Upper lobe of left lung (tissue), 6 donors: ENCODE measurements at places on chromosomes 6 and 20. TPM values are rescaled to one million over a fixed set of nuclear protein-coding genes. Genes with fewer than 3 reads are reported as not detected.
A peak's percentile ranks its signal among the peaks of the same experiment; 100 is the strongest.

PSORS1C1 gene
- total RNA-seq, result 5.0 TPM

SYCP2L gene
- total RNA-seq, result 8.4 TPM

HAO1 gene
- total RNA-seq, result not detected

HTR1E gene
- total RNA-seq, result not detected

BPI gene
- total RNA-seq, result 6.3 TPM

ALDH5A1 gene
- total RNA-seq, result 11.5 TPM

DNA sequence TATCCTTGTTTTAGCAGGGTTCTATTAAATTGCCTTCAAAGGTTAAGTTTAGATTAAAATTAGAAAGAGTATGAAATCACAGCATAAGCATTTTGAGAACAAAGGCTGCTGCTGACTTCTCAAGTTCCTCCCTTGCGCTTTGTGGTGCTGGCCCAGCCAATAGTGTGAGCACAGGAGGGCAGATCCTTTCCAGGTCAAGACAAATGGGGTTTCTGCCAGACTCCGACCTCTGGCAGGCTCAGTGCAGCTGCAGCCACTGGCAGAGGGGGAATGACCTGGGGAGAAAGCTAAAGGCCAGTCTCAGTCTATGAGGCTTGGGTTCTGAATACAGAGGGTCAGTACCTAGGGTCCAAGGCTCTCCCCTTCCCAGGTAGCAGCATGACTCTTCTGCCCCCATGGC is 27.0 kb downstream of the CLIC5 start:
- no peak overlapping the region for H3K4me3 ChIP-seq
- DNase-seq, result no peak
- H3K27me3 ChIP-seq, result no peaks in the 10 kb centered on the region
- H3K27ac ChIP-seq, result peak overlapping the region; percentile 56
- no peaks in the 10 kb centered on the region for H3K36me3 ChIP-seq

GRCh38 chr6:38191418-38191817 is 371.9 kb downstream of the ZFAND3 start:
- no peak overlapping the region for H3K27ac ChIP-seq
- peak; percentile 14 for DNase-seq
- H3K36me3 ChIP-seq, result peaks cover 7% of the 10 kb centered on the region

GRCh38 chr20:59644371-59644939 is 40.1 kb downstream of the PHACTR3 start:
- no peak overlapping the region for H3K27ac ChIP-seq
- no peaks in the 10 kb centered on the region for H3K4me1 ChIP-seq
- no peak overlapping the region for H3K4me3 ChIP-seq
- H3K36me3 ChIP-seq, result no peaks in the 10 kb centered on the region

- H3K36me3 ChIP-seq, result no peaks in the 10 kb centered on the region
- DNase-seq, result peak; percentile 51
- peak overlapping the region; percentile 88 for H3K27ac ChIP-seq
Observed at GRCh38 chr20:36573798-36574365, 485 bp downstream of the TGIF2 start.

- H3K27me3 ChIP-seq, result no peaks in the 10 kb centered on the region
- H3K4me3 ChIP-seq, result no peak overlapping the region
- DNase-seq, result no peak
- peaks cover 16% of the 10 kb centered on the region for H3K4me1 ChIP-seq
- no peaks in the 10 kb centered on the region for H3K36me3 ChIP-seq
Observed at GRCh38 chr6:111256646-111257045, 169.3 kb downstream of the SLC16A10 start.

- no peak for DNase-seq
- H3K36me3 ChIP-seq, result no peaks in the 10 kb centered on the region
- H3K4me3 ChIP-seq, result no peak overlapping the region
- H3K4me1 ChIP-seq, result peaks cover 31% of the 10 kb centered on the region
- H3K27me3 ChIP-seq, result no peaks in the 10 kb centered on the region
Observed at GRCh38 chr20:1469306-1469905, 2.8 kb upstream of the NSFL1C start.

DNA sequence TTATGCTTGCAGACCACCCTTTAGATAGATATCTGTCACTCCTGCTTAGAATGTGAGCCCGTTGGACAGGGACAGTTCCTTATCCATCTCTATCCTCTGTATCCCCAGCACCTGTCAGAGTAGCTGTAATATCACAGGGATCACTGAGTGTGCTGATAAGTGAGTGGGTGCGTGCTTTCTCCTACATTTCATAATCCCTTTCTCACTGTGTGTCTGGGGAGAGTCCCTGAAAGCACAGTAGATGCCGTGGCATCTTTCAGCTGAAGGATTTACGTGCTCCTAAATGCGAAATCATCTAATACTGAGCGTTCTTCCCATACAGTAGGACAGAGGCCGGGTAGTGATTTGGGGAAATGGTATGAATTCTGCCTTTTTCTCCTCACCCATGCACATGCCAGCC is 198.9 kb upstream of the SASH1 start:
- no peaks in the 10 kb centered on the region for H3K4me1 ChIP-seq
- H3K4me3 ChIP-seq, result no peak overlapping the region
- H3K27ac ChIP-seq, result no peak overlapping the region
- H3K36me3 ChIP-seq, result no peaks in the 10 kb centered on the region

GRCh38 chr20:3818155-3819151 is 1.9 kb upstream of the AP5S1 start:
- H3K27ac ChIP-seq, result peak overlapping the region; percentile 98
- no peak for DNase-seq
- no peak overlapping the region for H3K4me3 ChIP-seq
- peaks cover 17% of the 10 kb centered on the region for H3K36me3 ChIP-seq
- H3K4me1 ChIP-seq, result peaks cover 45% of the 10 kb centered on the region
- no peaks in the 10 kb centered on the region for H3K27me3 ChIP-seq
